ENCODE measurements at places on chromosomes 7 and 10.

DNA sequence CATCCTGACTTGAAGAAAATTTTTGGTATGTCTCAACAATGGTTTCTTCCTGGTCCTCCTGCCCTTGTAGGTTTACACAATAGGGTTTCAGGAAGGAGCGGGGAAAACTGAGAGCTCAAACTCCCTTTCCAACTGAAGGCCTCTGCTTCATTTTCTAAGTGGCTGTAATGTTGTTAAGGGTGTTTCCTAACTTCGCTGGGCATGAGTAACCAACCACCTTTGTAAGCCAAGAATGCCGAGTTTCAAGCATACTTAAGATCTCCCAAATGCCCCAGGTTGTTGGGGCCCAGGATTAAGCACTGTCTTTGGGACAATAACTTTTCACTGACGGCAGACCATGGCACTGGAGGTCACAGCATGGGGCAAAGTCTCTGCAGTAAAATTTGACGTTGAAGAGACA is 33.6 kb upstream of the DRGX start:
- DNase-seq: no peak

DNA sequence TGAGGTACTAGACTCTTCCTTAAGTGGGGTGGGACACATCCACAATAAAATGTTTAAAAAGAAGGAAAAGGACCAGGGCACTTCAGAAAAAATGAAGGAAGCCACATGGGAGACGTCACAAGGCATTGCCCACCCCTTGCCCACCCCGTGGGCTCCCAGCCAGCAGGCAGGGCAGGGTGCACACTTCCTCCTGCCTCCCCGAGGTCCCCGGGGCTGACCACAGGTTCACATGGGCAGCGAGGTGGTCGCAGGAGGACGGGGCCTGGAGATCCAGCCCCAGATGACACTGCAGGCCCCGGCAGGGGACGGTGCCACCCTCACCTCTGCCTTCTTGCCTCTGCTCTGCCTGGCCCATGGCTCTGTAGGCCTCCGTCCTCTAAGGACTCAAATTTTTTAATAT is 45.6 kb downstream of the PWWP2B start:
- no peak for DNase-seq

GRCh38 chr10:125538947-125539731 is 143.8 kb downstream of the TEX36 start:
- no peak for DNase-seq

GRCh38 chr7:121420976-121421375 is 24.9 kb upstream of the FAM3C start:
- DNase-seq: no peak

- DNase-seq: no peak
These were observed 291.2 kb upstream of the FZD1 start for GRCh38 chr7:90972906-90973550.

- DNase-seq: no peak
These were observed 5.9 kb downstream of the ZKSCAN1 start for GRCh38 chr7:100021297-100021696.

- no peak for DNase-seq
These were observed 44.7 kb upstream of the PITRM1 start for GRCh38 chr10:3217301-3217700.

- no peak for DNase-seq
These were observed 3.4 kb upstream of the C1GALT1 start for GRCh38 chr7:7178906-7179305.

DNA sequence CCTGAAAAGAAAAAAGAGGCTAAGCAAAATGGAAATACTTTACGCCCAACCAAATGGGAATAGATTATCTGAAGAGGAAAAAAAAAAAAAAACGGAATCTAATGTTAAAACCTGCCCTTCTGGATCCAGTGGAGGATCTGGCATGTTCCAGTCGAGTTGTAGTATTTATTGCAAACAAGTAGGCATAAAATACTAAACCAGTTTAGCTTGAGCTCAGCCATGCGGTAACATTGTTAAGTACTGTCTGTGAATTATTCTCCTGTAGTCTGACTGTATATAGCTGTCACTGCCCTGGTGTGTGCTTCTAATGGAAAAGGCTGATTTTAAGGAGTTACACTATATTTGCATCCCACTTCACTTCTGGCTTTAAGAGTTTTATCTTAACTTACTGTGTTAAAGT is 40.3 kb downstream of the CELF2 start:
- no peak for DNase-seq

GRCh38 chr7:96004578-96004977 is 232.2 kb downstream of the DYNC1I1 start:
- peak; percentile 23 for DNase-seq

GRCh38 chr7:131649003-131649541 is 92.6 kb upstream of the PODXL start:
- DNase-seq: no peak

GRCh38 chr7:4214291-4215155 is 467.6 kb upstream of the FOXK1 start:
- no peak for DNase-seq

GRCh38 chr7:33971106-33971505 is 65.8 kb downstream of the BMPER start:
- no peak for DNase-seq

- peak; percentile 9 for DNase-seq
These were observed 26.6 kb downstream of the RPP38 start for GRCh38 chr10:15123749-15124184.

- no peak for DNase-seq
These were observed 43.4 kb downstream of the SHTN1 start for GRCh38 chr10:116961406-116962251.

- DNase-seq: no peak
These were observed 30.3 kb upstream of the TPK1 start for GRCh38 chr7:144866189-144866588.

- DNase-seq: no peak
These were observed 345.1 kb downstream of the ARL4A start for GRCh38 chr7:13032576-13032975.

GRCh38 chr7:106480616-106481031 is 180.3 kb downstream of the CCDC71L start:
- DNase-seq: no peak

DNA sequence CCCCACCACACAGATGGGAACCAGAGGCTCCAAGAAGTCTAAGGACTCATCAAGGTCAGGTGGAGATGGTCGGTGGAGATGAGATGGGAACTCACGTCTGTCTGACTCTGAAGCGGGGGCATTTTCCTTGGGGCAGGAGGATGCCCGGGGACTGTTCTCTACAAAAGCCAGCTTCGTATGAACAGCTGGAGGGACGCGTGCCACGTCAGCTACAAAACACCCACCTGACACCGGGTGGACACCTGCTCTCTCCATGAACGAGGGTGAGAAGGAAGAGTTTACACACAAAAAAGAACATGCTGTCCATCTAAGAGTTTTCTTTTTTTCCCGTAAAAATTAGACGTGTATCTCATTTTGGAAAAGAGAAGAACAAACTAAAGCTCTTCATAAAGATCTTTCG is 47.7 kb downstream of the C10orf143 start:
- DNase-seq: no peak

- no peak for DNase-seq
These were observed 11.0 kb upstream of the HNRNPF start for GRCh38 chr10:43419997-43420368.

GRCh38 chr7:140684066-140684950 is 11.6 kb downstream of the ADCK2 start:
- no peak for DNase-seq

DNA sequence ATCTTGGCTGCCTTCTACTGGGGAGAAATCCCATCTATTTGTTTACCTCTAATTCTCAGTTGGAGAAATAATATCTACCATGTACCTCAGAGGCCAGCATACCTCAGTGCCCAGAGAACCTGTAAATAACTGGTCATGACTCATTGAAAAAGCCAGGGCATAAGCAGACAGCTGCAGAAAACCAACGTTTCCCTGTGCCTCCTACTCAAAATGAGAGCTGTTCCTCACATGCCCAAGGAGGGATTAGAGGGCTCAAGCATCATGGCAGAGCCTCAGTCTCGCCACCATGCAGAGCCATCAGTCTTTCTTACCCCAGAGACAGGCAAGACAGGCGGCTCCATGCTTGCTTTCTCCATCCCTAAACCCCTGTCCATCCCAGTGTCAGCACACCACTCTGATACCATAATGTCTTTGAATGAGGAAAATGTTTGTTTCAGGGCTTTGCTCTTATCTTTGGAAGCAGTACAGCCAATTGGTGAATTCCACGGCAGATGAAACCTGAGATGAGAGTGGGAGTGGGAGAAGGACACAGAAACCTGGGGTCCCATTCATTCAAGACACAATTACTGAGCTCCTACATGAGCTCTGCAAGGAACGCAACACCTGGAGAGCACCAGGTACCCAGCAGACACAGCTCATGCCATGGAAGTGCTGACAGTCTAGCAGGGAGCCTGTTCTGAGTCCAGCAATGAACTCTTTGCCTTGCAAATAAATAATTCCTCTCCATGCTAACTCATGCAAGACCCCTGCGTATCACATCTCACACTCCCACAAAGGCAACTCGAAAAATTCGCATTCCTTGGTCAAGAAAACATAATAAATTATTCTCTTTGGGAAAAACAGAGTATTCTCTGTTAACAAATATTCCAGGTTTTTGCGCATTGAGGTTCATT is 21.1 kb downstream of the PON1 start:
- no peak for DNase-seq

DNA sequence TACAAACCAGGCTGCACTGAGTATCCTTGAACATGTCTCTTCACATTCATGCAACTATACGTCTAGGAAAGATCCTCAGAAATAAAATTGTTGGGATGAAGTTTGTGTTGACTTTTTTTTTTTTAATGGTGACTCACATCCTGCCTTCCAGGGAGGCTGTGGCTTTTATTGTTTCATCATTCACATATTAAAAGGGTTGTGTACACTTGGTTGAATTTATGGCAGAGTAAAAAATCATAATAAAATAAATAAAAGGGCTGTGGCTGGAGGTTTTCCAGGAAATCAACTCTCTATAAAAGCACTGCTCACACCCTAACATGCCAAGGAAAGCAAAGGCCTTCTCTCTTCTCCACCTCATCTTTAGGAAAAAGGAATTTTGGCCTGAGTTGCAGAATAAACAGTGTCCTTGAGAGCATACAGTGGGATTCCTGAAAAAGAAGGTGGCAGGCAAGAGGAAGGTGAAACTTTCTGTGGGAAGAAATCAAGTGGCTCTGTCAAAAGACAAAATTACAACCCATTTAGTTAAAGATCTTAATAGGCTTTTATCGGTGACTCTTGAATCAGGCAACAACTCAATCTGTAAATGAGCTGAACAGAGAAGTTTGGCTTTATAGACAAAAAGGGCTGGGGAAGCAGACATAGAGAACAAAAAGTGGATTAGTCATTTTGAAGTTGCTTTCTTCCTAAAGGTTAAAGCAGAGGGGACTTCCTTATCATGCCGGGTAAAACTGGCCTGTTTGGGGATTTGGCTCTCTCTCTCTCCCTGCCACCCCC is 41.6 kb upstream of the FHIP2A start:
- DNase-seq: peak; percentile 21

GRCh38 chr7:17947620-17948019 is 7.3 kb upstream of the SNX13 start:
- no peak for DNase-seq

- no peak for DNase-seq
These were observed 1.1 kb upstream of the STEAP2 start for GRCh38 chr7:90210475-90210874.

DNA sequence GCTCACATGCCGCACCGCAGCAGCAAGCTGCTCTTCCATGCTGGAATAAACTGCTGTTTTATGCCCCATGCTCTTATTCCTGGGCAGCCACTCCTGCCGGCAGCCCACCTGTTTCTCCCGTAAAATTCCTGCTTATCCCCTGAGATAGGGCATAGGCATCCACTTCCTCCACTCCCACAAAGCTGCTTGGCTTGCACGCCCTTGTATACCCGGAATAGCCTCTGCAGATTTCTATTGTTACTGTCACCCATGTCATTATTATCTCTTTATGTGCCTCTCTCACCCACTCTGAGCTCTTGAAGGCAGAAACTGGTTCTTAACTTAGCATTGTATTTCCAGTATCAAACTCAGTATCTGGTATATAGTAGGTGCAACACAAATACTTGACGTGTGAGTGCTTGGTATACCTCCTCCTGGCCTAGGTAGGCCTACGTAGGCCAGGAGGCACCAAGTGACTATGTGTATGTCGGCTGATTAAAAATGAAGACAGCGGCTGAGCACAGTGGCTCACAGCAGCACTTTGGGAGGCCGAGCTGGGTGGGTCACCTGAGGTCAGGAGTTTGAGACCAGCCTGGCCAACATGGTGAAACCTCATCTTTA is 193.4 kb downstream of the CCDC3 start:
- no peak for DNase-seq

Data from amniotic stem cell (primary cell).